Hematopoietic multipotent progenitor cell treated with erythropoietin and hydrocortisone succinate and interleukin-3 and kit ligand, for 8 days (in vitro differentiated cells): ENCODE measurements at places on chromosomes 3 and 15.

DNA sequence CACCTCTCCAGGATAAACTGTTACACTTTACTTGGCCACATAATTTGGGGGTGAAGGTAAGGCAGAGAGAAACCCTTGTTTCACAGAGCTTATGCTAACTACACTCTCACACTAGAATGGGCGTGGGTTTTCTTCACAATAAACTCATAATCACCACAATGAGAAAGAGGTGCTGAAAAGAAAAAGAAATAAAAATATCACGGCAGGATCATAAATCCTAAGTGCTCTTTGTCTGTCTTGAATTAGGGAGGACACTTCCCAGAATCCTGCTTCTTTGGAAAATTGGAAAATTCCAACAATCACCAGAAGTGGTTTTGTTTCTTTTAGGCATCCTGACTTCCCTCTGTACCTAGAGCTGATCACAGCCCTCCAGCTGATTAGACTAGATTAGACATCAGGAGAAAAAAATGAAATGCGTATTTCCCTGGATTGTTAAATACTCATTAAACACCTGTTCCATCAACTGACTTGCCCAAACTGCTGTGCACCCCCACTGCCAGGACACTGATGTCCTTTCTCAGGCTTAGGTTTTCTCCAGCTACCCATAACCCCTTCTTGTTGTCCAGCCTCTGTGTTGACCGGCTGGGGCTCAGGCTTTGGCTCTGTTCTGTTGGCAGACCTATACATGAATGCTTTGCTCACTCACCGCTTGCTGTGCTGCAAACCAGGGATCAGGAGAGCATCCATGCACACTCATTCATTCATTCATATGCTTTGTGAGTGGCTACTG lies 41.6 kb upstream of the ACKR4 start:
- DNase-seq: no peak

- DNase-seq: no peak
These were observed 13.8 kb downstream of the EPB42 start for GRCh38 chr15:43207024-43207423.

DNA sequence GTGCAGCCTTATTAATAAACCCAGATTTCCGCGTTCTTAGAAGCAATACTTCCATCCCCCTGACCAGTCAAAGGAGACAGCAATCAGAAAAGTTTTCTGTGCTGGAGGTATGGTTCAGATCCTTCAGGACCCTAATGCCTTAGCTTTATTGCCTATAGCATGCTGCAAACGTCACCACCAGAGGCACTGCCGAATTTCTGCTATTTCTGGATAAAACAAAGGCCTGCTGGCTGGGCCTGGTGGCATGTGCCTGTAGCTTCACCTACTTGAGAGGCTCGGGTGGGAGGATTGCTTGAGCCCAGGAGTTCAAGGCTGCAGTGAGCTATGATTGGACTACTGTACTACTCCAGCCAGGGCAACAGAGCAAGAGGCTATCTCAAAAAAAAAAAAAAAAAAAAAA lies 407.2 kb downstream of the FOXP1 start:
- no peak for DNase-seq

GRCh38 chr3:44208086-44208485 lies 33.6 kb upstream of the TOPAZ1 start:
- no peak for DNase-seq

DNA sequence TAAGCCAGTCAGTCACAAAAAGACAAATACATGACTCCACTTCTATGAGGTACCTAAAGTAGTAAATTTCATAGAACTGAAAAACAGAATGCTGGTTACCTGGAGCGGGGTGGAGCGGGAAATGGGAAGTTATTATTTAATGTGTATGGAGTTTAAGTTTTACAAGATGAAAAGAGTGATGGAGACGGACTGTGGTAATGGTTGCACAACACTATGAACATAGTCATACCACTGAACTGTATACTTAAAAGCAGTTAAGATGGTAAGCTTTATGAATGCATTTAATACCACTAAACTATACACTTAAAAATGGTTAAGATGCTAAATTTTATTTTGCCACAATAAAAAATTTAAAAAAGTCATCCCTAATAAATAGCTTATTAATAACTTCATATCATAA lies 23.2 kb downstream of the SFMBT1 start:
- no peak for DNase-seq

- DNase-seq: no peak
These were observed 17.2 kb downstream of the ST3GAL6 start for GRCh38 chr3:98780343-98780742.

- DNase-seq: no peak
These were observed 1168.6 kb upstream of the ALCAM start for GRCh38 chr3:104198131-104198530.
